ENCODE measurements at places on chromosomes 3 and 15. TPM values are rescaled to one million over a fixed set of nuclear protein-coding genes. Genes with fewer than 3 reads are reported as not detected.

Gene CFAP20DC
- polyA plus RNA-seq, result 0.96 TPM

Gene ZNF662
- polyA plus RNA-seq, result 0.29 TPM

DNA sequence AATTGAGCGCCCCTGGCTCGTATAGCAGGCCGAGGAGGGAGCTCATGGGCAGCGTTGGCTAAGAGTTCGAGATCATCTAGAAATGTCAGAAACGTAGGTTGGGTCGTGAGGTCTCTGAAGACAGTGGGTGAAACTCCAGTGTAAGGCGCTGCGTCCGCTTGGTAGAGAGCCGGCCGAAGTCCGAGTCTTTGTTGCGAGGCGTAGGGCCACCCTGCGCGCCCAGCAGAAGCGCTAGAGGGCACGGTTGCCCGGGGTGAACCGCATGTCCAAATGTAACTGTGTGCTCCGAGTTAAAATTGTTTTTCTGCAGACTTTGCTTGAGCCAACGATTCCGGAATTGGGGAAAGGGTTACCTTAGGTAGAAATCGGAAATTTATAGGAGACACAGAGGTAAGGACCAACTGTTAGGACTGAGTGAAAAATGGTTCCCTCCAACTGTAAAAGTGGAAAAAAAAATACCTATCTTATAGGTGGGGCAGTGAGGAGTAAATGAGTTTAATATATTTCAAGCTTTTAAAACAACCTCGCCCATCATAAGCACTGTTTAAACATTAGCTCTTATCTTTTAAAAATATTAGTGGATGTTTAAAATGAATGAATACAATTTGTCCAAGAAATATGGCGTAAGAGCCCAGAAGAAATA is 993 bp upstream of the SIAH2 start:
- DNase-seq, result peak; percentile 54

DNA sequence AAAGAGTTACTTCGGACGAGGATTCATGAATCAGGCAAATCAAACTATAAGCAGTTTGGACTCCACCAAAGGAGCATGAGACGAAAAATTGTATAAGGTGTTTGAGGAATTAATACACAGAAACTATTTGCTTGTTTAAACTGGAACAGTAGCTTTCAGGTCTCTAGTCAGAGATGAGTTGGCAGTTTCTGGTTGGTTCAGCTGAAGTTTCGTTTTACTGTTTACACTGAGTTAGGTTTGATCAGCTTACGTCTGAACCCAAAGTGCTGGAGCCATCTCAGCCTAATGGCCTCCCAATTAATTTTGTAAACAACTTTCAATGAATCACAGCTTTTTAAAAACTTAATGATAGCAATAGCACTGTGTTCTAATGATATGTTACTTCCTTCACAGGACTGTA is 703.7 kb downstream of the NLGN1 start:
- peak; percentile 69 for DNase-seq

GRCh38 chr3:31472479-31473390 is 60.0 kb upstream of the STT3B start:
- peak; percentile 24 for DNase-seq

GRCh38 chr15:74821091-74821789 is 5.2 kb upstream of the CPLX3 start:
- DNase-seq, result no peak

Gene PGBD4
- polyA plus RNA-seq, result 0.75 TPM

DNA sequence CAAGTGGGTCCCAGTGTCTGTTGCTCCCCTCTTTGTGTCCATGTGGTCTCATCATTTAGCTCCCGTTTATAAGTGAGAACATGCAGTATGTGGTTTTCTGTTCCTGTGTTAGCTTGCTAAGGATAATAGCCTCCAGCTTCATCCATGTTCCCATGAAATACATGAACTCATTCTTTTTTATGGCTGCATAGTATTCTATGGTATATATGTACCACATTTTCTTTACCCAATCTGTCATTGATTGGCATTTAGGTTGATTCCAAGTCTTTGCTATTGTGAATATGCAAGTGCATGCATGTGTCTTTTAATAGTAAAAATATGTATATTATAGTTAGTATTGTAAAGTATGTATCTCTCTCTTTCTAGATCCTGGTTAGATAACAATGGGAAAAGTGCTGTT is 53.9 kb downstream of the TCAIM start:
- no peak for DNase-seq

- peak; percentile 9 for DNase-seq
These were observed 62.8 kb downstream of the OTOL1 start for GRCh38 chr3:161559177-161559998.

DNA sequence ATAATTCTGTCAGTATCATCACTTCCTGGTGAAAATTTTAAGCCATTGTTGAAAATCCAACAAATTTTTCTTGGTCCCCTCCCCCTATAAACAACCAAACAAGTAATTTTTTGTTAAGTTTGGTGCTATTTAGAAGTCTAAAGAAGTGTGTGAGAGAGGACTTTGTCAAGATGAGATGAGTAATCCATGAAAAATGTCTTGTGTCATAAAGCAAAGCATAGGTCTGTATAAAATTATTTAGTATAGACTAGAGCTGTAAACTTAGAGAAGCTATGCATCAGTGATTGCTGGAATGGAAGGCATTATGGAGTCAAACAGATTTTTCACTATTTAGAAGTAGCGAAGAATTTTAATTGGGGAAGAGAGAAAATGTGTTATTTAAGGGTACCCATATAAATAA is 31.4 kb downstream of the MAPK6 start:
- DNase-seq, result peak; percentile 77

- DNase-seq, result peak; percentile 87
These were observed 2.2 kb downstream of the AADAC start for GRCh38 chr3:151816091-151816604.

Gene SNX22
- 0.04 TPM for polyA plus RNA-seq

Gene UBE2E2
- 35.2 TPM for polyA plus RNA-seq

Gene MCF2L2
- 0.17 TPM for polyA plus RNA-seq

Gene CDCP1
- polyA plus RNA-seq, result 3.8 TPM

GRCh38 chr15:37619358-37620042 is 314.9 kb upstream of the TMCO5A start:
- no peak for DNase-seq

- DNase-seq, result peak; percentile 93
These were observed 85.6 kb downstream of the CPN2 start for GRCh38 chr3:194265505-194265892.

- DNase-seq, result no peak
These were observed 246.7 kb downstream of the LPP start for GRCh38 chr3:188400494-188401243.

Gene CNTN6
- polyA plus RNA-seq, result not detected

Gene NANOGP8
- not detected for polyA plus RNA-seq

Gene SI
- not detected for polyA plus RNA-seq

Gene CHRNA7
- polyA plus RNA-seq, result 0.10 TPM

- DNase-seq, result peak; percentile 44
These were observed 28.1 kb upstream of the CORO2B start for GRCh38 chr15:68550498-68551295.

Gene SCN11A
- polyA plus RNA-seq, result not detected
